ENCODE measurements at places on chromosomes 1 and 21.

DNA sequence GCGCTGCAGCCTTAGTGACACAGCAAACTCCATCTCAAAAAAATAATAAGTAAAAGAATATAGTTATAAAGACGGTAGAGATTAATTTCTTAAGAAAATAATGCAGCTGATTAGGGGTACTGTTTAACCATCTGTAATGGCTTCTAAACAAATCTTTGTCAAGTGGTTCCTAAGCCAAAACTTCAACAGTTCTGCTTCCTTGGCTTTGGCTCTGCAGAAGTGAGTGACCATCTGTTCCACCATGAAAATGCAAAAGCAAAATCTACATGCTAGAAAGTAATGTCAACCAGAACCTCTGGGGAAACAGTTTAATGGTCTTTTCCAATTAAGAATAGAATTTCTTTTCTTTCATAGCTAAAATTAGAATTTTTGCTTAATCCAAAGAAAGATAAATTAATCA, 8.3 kb upstream of the SH2D5 start:
- no peak for DNase-seq

- peak; percentile 26 for DNase-seq
These were observed 5.1 kb downstream of the DNAJB4 start for GRCh38 chr1:78009836-78010235.

- no peak for DNase-seq
These were observed 6.3 kb downstream of the LIX1L start for GRCh38 chr1:145951526-145951925.

DNA sequence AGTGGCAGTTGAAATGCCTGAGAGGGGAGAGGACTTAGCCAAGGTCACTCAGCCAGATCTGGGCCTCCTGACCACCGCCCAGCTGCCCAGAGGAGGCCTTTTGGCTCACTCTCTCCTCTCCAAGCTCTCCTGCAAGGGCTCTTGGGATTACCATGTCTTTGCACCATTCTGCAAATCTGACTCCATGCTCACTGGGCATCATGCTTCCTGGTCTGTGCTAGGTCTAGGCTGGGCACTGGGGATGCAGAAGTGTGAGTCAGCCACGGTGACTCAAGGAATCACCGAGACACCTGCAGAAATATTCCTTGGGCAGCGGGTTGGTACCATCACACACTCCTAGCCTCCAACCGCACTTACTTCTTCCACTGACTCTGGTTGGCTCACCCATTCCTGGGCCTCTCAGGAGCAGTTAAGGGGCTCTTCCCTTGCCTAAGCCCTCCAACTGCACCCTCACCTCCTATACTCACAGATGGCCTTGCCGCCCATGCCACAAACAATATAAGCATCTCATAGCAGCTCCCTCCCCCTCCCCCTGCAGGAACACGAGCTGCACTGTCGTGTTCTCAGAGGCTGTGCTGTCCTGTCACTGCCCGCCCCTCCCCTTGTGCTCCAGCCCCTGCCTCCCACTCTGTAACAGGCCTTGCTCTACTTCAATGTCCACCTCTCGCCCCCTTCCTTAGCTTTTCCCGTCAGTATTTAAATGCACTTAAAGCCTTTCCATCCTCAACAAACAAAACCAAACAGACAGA, 34.8 kb downstream of the CDCP2 start:
- DNase-seq, result no peak

DNA sequence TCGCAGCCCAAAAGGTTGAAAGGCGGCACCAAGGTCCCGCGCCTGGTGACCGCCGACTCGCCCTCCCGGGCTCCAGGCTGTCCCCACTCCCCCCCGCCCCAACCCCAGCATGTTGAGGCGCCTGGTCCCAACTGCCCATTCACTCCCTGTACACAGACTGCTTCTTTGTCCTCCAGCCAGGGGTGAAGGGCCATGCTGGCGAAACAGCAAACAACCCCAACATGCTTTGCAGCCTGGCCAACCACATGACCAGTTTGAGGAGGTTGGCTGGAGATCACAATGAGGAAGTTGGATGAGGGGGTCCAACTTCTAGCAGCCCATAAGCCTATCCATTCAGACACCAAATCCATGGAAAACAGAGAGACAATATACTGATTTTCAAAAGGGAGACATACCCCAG, 13.5 kb downstream of the PDE9A start:
- DNase-seq, result no peak

GRCh38 chr1:173267453-173267945, 60.4 kb upstream of the TNFSF4 start:
- peak; percentile 45 for DNase-seq

DNA sequence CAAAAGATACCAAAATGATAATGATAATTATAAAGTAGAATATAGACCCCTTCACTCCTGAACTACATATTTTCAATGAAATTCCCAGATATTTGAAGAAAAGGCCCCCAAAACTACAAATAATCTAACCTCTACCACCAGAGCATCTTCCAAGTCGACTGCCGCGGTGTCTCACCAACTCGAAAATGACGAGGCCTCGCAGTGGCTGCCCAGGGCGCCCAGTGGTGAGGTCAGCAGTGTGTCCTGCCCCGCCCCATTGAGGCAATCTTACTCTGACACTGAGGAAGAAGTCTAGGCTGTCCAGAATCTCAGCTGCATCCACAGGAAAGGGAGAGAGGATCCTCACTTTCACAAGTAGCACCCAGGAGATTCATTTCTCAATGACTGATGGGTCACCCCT, 5.2 kb downstream of the DUSP10 start:
- DNase-seq, result no peak

- peak; percentile 64 for DNase-seq
These were observed 532 bp downstream of the ERO1B start for GRCh38 chr1:236281198-236281653.

DNA sequence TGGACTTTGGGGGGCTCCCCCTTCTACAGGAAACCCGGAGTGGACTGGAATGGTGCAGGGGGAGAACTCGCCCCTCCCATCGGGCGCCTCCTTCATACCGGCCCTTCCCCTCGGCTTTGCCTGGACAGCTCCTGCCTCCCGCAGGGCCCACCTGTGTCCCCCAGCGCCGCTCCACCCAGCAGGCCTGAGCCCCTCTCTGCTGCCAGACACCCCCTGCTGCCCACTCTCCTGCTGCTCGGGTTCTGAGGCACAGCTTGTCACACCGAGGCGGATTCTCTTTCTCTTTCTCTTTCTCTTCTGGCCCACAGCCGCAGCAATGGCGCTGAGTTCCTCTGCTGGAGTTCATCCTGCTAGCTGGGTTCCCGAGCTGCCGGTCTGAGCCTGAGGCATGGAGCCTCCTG, at the start of gene TNFRSF14:
Gene TNFRSF14, plus strand, starts transcription at position 95 of the 401 bp plus-strand sequence. Its CDS starts 294 bp downstream, at position 389.
- peak; percentile 77 for DNase-seq

GRCh38 chr1:243921111-243921510, 71.1 kb upstream of the AKT3 start:
- no peak for DNase-seq

GRCh38 chr1:244336232-244336899, 115.3 kb downstream of the ADSS2 start:
- DNase-seq, result no peak

DNA sequence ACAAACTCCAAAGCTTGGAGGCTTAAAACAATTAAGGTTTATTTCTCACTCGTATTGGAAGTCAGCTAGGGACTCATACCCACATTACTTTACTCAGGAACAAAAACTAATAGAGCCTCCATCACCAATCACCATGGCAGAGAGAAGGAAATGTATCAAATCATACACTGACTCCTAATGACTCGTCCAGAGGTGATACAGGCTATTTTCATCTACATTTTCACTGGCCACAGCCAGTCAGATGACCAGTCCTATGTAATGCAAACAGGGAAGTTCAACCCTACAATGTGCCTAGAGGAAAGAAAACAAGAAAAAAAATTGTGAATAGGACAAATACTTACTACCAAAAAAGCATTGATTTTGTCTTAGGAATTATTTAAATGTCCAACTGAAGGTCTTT, 110.3 kb downstream of the SEC16B start:
- DNase-seq, result no peak

DNA sequence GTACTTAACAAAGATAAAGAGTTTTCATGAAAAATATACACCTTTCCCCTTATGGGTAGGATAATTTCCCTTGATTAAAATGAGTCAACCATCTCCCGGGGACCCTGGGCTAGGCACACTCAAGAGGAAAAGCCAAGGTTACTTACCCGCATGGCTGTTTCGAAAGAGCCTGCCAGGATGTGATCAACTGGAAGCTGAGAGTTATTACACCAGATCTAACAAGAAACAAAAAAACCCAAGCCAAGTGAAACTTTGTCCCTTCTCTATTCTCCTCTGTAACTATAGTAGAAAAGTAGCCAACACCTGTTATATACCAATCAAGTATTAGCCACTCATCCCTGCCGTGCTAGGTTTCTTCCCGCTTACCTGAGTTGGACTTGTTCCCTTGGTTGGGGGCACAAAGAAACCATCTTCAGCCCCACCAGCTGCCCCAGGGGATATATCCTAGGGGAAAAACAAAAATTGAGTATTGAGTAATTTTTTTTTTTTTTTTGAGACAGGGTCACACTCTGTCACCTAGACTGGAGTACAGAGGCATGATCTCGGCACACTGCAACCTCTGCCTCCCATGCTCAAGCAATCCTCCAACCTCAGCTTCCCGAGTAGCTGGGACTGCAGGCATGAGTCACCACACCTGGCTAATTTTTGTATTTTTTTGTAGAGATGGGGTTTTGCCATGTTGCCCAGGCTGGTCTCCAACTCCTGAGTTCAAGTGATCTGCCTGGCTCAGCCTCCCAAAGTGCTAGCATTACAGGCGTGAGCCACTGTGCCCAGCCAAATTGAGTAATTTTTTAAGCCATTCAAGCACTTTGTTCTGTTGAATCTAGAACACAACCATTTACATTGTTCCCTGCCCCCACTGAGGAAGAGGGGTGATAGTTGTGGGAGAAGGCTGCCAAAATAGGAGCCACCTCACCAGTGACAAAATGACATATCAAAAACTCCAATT, 8.4 kb upstream of the PEX19 start:
- DNase-seq, result no peak

DNA sequence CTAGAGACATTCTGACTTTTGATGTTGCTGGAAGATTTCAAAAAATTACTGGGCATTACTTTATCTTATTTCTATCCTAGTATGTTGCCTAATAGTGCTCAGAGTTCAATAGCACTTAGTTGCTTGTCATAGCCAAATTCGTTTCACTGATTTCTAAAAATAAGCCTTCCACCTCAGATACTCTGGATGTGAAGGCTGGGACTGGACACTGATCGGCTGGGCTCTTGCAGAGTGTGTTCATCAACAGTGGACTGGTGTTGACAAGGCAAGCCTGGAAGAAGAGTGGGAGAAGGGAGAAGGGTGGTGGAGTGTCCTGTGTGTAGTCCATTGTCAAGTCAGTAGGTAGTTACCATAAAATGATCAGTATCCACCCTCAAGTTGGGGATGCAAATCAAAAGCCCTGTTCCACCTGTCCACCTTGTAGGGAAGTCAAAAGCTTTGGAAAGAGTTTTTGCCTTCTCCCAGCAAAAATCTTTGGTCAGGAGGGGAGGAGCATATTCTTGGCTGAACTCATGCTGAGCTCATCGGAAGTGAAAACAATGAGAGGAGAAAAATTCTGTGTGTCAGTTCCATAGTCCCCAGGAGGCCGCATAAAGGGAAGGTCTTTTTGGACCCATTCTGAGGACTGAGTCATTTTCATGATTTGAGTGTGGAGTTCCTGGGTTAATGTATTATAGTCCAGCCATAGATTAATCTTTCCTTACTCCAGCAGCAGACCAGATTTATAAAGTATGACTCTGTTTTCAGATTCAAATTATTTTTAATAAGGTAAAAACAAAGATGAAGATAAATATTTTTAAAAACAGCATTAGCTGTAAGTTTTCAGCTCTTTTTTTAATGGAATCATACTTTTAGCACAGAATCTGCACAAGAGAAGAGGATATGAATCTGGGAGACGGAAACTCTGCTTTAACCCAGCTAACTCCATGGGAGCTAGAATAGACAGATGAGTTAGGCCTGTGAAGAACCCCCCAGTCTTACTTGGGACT, 99.5 kb upstream of the BMP8A start:
- peak; percentile 88 for DNase-seq

DNA sequence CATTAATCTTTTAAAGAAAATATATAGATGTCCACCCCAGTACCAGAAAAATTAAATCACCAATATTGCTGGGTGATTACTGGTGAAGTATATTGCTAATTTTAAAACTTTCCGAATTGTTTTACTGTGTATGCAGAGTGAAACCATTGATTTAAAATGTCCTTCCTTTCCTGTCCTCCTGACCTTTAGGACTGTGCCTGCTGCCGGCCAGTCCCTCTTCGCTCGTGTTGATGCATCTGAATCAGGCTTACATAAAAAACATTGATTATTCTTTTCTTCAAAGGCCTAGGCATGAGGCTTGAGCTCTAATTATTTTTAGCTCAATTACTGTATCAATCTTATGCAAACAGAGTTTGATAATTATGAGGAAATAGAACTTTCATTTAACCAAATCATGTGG, 1128.1 kb downstream of the BRINP3 start:
- DNase-seq, result no peak

- peak; percentile 28 for DNase-seq
These were observed 84.1 kb upstream of the C21orf91 start for GRCh38 chr21:17903029-17903806.

DNA sequence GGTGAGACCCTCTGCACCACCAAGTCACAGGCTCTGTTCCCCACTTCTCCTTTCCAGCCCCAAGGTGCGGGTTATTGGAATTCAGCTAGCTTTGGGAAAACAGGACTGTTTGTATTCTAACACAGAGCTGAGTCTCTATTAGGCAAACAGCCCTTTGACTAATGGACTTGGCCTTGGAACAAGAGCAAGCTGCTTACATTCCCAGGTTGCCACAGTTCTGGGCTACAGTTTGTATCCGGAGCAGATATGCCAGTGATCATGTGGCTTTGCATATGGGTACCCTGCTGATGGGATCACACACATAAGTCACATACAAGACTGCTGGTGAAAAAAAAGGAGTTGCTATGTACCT, 110.5 kb upstream of the COA6 start:
- no peak for DNase-seq

DNA sequence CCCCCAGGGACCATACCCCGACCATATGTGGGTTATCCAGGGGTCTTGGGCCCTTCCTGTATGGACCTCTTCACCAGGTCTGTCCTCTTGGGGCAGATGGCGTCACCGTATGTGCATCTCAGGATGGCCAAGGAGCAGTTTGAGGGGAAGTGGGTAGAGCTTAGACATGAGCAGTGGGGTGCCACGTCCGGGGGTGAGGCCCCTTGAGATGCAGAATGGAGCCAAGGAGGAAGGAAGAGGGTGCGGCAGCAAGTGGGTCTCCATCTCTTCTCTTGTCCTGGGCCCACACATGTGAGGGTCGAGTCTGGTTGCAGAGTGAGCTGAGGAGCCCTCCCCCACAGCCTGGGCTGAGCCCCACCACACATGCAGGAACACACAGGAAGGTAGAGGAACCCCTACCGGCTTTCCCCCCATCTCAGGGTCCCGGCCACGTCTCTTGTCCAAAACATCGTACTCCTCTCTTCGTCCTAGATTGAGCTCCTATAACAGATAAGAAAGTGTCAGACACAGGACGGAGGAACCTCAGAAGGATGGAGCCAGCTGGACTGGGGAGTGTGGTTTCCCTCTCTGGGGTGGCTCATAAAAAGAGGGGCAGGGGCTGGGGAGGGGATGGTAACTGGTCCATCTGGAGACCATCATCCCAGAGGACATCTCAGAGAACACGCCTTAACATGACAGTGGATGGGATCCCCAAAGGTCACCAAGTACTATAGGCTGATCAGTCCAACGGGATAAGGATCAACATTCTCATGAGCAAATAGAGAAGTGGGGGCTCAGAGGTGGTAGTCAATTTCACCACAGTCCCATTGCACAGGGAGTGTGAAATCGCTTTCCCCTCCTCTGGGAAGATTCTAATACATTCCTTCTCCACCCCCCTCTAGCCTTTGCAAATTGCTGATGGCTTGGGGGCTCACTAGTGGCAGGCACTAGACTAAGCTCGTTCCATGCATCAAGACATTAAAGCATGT, 79.9 kb downstream of the CD247 start:
- DNase-seq, result no peak
